Stimulated activated CD4-positive, alpha-beta T cell treated with anti-CD3 and anti-CD28 coated beads, Interleukin-4, amount 100 ng/mL, for 4 hours (primary cell): ENCODE measurements at places on chromosomes 6 and 20.

DNA sequence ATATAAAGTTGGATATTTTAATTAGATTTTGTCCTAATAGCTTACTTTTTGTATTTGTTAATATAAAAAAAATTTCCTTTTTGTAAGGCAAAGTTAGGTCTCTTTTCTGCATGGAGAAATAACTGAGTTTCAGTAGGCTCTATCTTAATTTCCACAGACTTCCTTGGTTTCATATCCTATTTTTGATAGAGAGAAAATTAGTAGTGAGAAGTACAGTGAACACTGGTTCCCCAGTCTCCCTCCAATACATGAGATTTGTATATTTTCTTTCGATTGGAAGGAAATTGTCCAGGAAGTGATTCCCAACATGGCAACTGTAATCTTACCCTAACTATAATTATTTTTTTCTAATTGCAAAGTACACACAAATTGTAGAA lies 26.4 kb downstream of the TRIM27 start:
- no peak for DNase-seq

- DNase-seq, result no peak
Observed at GRCh38 chr6:35445691-35446090, 6.4 kb upstream of the FANCE start.

DNA sequence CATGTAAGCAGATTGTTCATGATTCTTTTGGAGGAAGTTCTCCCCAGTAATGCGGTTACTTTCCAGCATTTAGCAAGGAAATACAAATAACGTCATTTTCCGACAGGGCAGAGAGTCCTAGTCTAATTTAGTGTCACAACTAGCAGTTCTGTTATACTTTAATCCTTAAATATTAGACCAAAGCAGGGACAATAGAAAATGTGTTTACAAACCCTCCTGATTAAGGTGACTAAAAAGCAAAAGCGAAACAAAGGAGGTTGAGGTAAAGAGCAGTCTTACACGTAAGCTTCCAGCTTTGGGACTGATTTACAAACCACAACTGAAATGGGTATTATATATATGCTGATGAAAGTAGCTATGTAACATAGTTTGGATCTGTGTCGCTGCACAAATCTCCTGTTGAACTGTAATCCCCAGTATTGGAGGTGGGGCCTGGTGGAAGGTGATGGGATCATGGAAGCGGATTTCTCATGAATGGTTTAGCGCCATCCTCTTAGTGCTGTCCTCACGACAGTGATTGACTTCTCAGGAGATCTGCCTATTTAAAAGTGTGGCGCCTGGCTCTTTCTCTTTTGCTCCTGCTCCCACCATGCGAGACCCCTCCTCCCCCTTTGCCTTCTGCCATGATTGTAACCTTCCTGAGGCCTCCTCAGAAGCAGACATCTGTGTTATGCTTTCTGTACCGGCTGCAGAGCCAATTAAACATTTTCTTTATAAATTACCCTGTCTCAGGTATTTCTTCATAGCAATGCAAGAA lies 81.9 kb downstream of the PLCB1 start:
- DNase-seq, result no peak

GRCh38 chr6:17710331-17710730 lies 3.6 kb upstream of the NUP153 start:
- no peak for DNase-seq

DNA sequence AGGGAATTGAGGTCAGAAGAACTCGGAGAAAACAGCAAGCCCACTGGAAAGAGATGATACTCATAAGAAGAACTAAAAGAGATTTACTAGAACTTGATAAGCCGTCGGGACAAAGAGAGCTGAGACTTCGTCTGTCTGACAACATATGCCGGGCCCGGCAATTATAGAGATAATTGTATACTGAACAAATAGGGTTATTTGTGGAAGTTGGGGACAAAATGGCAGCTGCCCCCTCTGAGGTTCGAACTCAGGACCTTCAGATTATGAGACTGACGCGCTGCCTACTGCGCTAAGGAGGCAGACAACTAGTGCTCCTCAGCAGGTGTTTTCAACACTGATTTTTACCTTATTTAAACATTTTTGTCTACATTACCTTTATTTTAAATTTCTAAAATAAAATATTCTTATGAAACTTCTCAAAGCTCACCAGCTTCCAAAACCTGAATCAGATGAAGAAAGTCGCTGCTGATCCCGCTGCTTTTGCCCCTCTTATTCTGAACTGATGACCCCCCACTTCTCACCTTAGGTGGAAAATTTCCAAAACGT lies 29.3 kb upstream of the TRIM27 start:
- peak; percentile 61 for DNase-seq

- DNase-seq, result peak; percentile 68
Observed at GRCh38 chr6:89145956-89146717, at the start of gene PM20D2. Gene PM20D2 (plus strand): TSS chr6:89146055. CDS start chr6:89146145, 90 bp downstream.

DNA sequence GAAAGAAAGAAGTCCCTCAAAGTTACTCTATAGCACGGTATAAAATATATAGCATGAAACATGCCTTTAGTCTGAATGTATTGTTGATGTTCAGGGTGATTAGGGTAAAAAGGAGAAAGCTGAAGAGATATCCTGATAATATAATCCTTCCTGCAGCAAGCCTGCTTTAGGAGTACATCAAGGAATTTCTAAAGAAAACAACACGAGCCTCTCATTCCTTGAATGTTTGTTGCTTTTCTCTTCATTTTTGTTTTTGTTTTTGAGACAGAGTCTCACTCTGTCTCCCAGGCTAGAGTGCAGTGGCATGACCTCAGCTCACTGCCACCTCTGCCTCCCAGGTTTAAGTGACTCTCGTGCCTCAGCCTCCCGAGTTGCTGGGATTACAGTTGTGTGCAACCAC lies 79.1 kb downstream of the CD164 start:
- DNase-seq, result no peak

DNA sequence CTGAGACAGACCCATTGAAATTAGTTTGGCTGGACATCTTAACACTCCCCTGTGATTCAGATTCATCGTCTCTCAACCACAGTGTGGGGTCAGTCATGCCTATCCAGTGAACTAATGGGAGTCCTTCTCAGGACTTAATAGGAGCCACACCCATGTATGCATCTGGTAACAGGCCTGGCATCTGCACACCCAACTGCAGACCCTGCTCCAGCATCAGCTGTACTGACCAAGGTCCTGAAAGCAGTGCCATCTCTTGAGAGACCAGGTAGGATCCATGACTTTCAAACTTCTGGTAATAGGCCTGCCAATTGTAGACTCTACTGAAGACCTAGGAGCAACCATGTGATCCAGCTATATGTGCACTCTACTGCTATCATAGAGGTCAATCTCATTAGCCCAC lies 363.6 kb upstream of the POU3F2 start:
- DNase-seq, result no peak

- no peak for DNase-seq
Observed at GRCh38 chr6:143959927-143960326, 48.1 kb downstream of the PLAGL1 start.

GRCh38 chr20:10249048-10249770 lies 30.6 kb downstream of the SNAP25 start:
- no peak for DNase-seq

GRCh38 chr6:158548418-158549161 lies 11.3 kb upstream of the TMEM181 start:
- no peak for DNase-seq

DNA sequence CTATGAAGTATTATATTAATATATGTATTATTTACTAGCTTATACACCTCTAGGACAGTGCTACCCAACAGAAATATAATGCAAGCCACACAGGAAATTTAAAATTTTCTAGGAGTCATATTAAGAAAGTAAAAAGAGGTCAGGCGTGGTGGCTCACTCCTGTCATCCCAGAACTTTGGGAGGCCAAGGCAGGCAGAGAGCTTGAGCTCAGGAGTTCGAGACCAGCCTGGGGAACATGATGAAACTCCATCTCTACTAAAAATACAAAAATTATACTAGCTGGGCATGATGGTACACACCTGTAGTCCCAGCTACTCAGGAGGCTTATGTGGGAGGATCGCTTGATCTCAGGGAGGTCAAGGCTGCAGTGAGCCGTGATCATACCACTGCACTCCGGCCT lies 237.6 kb upstream of the ZNF217 start:
- no peak for DNase-seq

DNA sequence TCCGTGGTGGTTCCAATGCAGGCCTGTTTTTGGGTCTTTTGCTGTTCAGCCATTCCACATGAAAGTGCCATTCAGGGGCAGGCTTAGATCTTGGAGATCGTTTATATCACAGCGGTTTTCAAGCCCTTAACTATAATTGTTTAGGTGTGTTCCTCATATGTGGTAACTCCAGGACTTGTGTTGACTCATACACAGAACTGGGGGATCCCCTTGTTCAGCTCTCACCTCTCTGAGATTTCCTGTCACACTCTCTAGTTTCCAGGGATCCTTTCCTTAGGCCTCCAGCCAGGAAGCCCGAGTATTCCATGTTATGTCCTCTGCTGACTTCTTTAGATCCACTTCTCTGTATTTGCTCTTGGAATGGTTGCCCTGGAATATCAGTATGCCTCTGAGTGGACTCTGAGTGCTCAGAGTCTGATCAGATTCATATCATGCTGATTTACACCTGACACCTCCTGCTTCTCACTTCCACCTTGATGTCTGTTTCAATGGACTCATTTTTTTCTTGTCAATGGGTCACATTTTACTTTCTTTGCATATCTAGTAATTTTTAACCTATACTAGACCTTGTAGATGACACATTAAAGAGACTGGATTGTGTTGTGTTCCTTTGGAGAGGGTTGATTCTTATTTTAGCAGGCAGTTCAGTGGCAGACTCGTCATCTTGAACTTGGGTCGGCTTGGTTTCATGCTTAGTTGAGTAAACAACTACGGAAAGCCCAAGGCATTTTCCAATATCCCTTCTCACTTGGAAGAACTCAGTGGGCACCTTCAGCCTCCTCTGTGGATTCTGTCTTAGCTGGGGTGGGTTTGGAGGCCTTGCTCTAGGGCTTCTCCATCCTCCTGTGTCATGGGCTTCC lies 13.1 kb downstream of the NTSR1 start:
- no peak for DNase-seq

- DNase-seq, result no peak
Observed at GRCh38 chr6:85168146-85168545, 281.7 kb upstream of the NT5E start.

DNA sequence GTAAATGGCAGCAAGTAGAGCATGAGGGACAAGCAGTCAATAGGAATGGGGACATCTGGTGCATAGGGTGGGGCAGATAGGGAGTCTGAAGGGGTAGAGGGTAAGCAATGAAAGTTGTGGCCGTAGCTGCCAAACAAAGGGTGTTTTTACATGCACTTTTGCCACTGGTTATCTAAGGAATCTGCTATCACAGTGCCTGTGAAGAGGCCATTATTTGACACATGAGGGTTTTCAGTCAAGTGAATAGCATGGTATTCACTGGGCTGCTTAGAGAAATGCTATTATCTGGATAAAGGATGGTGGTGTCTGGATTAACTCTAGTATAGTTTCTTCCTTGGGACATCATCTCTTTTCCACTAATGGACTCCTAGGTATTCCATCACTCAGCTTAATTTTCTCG lies 118.2 kb downstream of the CARMIL1 start:
- DNase-seq, result no peak

GRCh38 chr6:125888989-125889656 lies 67.4 kb upstream of the HINT3 start:
- no peak for DNase-seq

GRCh38 chr6:166559211-166559610 lies 27.3 kb downstream of the RAMACL start:
- no peak for DNase-seq

GRCh38 chr20:37502654-37503053 lies 18.4 kb upstream of the NNAT start:
- no peak for DNase-seq

GRCh38 chr20:46030284-46031013 lies 1.4 kb downstream of the SLC12A5 start:
- DNase-seq, result no peak

GRCh38 chr20:9442858-9443257 lies 71.5 kb upstream of the LAMP5 start:
- DNase-seq, result no peak

- DNase-seq, result no peak
Observed at GRCh38 chr20:59737816-59738215, 133.5 kb downstream of the PHACTR3 start.

- DNase-seq, result no peak
Observed at GRCh38 chr20:48928832-48929725, 7.6 kb downstream of the ARFGEF2 start.

DNA sequence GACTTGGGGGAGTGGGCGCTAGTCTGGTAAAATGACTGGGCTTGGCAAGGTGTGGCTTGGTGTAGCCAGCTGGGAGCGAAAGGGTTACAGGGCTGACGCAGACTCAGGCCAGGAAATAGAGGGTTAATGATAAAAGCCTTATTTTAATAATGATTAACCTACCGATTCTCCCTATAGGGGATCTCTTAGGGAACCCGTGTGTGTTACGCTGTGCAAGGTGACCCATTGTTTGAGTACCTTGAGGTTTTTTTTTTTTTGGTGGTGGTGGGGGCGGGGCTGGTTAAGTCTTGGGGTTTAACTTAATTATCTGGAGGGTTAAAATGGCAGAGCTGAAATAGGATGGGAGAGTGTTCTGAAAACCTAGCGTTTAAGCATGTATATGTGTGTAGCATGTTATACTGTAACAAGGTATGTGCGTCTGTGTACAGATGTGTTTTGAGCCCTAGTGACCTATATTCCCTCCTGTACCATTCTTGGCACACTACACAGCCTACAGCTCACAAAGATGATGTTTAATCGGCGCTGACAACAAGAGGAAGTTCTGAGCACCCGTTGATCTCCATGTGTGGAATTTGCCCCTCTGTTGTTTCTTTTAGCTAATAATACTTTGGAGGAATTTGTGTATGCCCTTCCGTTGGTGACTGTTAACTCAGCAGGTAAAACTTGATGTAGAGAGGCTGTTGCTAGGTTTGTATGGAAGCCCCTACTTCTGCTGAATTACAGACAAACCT lies 1.3 kb downstream of the CARMIL1 start:
- DNase-seq, result peak; percentile 5

DNA sequence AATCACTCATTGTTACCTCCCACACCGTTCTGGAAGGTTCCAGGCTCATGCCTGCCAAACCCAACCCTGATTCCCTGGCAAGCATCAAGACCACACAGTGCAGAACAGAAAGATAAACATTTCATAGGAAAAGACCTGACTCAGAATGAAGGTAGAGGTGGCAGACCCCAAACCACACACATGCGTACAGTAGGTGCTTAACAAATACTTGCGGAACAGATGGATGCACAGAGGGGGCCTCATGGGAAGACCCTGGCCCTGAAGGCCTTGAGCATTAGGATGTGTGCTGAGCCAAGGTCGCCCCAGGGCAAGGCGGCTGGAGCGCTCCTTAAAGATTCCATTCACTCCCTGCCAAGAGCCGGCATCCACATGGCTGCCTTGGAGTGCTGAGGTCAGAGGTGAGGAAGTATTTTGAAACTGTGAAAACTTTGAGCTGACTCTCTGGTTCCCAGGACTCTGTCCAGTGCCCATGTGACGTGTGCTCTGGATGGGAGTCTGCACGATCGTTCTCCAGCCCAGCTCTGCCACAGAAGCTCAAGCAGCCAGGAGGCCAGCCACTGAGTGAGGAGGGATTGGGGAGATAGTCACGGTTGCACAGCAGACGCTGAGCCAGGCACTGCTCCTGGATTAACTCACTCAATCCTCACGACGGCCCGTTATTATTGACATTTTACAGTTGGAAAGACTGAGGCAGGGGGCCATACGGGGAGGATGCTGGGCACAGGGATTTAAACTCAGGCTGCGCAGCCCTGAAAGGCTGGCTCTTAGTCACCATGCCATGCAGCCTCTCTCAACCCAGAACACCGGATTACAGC lies 65.5 kb upstream of the AFDN start:
- DNase-seq, result no peak

GRCh38 chr6:6152060-6152459 lies 145.3 kb upstream of the NRN1 start:
- no peak for DNase-seq
